ENCODE measurements at places on chromosomes 1 and 21. TPM values are rescaled to one million over a fixed set of nuclear protein-coding genes. Genes with fewer than 3 reads are reported as not detected.

DNA sequence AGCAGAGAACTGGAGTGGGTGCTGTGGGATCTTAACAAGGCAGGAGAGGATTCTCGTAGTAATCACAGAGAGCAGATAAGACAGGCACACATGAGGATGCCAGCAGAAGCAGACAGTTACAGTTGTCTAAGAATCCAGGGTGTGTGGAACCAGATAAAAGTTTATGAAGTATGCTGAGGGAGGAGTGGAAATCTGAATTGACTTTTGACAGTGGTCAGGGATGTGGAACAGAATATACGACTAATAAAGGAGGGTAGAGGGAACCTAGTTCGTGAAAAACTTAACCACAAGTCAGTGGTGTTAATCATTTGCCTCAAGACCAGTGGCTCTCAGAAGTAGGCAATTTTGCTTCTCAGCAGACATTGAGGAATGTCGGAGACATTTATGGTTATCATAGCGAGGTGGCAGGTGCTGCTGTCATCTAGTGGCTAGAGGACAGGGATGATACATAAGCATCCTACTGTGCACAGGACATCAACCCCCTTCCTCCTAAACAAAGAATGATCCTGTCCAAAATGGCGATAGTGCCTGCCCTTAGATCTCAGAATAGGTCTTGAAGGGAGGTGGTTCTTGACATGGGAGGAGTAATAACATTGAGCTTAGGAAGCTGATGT, 3.0 kb downstream of the LRRC8D start:
- no peak for DNase-seq

Gene ADGRB2
- total RNA-seq = 4.6 TPM

GRCh38 chr21:27532076-27532475, 565.2 kb upstream of the ADAMTS5 start:
- no peak for DNase-seq

GRCh38 chr1:208183977-208184911, 59.9 kb downstream of the PLXNA2 start:
- DNase-seq = peak; percentile 52

DNA sequence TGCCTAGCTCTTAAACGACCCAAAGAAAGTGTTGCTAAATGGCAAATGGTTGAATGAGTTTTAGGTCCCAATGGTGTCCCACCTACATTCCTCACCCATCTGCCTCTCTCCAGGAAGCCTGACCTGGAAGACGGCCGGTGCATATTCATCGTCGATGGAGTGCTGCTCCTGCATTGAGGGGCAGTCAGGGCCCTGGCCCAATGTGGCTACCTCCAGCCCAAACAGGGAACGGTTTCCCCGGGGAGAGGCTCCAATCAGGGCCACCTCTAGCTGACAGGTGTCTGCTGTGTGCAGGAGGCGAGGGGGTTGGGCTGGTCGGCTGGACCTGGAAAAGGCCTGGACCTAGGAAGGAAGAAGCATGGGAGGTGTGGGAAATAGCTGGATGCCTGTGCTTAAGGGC, 1.6 kb downstream of the GLMP start:
- no peak for DNase-seq

DNA sequence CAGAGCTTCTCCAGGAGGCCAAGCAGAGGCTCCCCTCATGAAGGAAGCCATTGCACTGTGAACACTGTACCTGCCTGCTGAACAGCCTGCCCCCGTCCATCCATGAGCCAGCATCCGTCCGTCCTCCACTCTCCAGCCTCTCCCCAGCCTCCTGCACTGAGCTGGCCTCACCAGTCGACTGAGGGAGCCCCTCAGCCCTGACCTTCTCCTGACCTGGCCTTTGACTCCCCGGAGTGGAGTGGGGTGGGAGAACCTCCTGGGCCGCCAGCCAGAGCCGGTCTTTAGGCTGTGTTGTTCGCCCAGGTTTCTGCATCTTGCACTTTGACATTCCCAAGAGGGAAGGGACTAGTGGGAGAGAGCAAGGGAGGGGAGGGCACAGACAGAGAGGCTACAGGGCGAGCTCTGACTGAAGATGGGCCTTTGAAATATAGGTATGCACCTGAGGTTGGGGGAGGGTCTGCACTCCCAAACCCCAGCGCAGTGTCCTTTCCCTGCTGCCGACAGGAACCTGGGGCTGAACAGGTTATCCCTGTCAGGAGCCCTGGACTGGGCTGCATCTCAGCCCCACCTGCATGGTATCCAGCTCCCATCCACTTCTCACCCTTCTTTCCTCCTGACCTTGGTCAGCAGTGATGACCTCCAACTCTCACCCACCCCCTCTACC, 19.1 kb downstream of the CSF1 start:
- DNase-seq = no peak

- no peak for DNase-seq
These were observed 90.5 kb downstream of the PTPRC start for GRCh38 chr1:198729195-198729863.

Gene SYTL1
- 1.8 TPM for total RNA-seq

Data from aorta (tissue), 5 donors.